ENCODE measurements at places on chromosomes 5 and 9.

DNA sequence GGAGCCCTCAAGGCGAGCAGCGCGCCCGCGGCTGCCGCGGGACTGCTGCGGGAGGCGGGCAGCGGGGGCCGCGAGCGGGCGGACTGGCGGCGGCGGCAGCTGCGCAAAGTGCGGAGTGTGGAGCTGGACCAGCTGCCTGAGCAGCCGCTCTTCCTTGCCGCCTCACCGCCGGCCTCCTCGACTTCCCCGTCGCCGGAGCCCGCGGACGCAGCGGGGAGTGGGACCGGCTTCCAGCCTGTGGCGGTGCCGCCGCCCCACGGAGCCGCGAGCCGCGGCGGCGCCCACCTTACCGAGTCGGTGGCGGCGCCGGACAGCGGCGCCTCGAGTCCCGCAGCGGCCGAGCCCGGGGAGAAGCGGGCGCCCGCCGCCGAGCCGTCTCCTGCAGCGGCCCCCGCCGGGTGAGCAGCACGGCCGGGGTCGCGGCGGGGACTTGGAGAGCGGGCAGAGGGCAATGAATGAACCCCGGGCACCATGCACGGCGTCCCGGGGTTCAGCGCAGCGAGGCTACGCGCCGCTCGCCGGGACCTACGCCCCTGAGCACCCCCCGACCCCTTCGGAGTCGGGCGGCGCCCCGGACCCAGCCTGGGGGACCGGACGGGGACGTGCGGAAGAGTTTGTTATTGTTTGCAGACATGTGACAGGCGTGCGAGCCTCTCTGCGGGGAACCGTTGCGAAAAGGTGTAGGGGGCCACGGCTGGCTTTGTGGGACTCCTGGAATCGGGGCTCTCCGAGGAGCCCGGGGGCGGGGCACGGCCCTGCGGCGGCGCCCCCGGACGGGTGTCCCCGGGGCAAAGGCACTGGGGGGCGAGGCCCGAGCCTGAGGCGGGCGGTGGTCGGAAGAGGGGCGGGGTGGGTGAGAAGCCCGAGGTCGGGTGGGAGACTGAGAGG is 553 bp downstream of the MAP3K1 start:
- DNase-seq: peak; percentile 21

GRCh38 chr5:143258559-143259253 is 144.8 kb downstream of the NR3C1 start:
- no peak for DNase-seq

DNA sequence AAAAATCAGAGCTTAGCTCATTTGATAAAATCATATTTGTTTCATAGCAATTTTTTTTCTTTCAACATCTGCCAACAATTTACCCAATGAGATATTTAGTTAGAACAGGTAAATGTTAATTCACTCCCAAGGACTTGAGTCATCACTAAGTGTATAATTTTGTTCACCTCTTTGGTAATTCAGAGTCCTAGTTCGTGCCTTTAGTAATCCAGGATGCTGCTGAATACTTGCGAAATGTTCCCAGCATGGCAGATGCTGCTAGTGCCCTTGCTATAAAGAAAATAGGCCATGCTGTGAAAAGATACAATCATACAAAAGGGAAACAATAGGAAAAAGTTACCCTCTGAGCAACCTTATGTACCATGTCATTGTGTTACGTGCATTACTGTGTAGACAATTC is 210.5 kb downstream of the CSNK1G3 start:
- DNase-seq: no peak

- DNase-seq: no peak
Observed at GRCh38 chr9:21657966-21658667, 144.3 kb upstream of the MTAP start.

DNA sequence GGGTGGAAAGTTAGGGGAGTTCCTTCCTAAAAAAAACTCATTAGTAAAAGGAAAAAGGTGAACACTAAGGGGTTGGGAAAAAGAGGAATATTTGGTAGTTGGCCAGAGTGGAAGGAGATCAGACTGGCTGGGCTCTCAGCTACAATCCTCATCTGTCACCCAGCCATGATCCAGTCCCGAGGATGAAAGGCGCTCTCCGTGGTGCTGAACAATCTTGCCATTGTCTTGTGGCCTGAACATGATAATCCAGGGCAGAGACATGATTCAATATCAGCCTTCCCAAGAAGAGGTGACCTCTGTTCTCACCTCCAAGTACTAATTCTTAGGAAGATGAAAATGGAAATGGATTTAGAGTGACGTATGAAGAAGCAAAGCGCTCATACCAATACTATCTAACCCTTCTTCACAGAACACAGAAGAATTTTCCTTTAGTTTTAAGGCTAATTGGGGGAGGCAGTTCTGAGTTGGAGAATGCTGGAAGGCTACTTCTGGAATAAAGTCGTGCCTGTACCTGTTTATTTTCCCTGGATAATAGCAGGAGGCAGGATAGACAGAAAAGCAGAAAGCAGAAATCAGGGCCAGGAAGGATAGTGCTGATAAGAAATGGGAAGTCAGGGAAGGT is 36.6 kb upstream of the MYORG start:
- no peak for DNase-seq

DNA sequence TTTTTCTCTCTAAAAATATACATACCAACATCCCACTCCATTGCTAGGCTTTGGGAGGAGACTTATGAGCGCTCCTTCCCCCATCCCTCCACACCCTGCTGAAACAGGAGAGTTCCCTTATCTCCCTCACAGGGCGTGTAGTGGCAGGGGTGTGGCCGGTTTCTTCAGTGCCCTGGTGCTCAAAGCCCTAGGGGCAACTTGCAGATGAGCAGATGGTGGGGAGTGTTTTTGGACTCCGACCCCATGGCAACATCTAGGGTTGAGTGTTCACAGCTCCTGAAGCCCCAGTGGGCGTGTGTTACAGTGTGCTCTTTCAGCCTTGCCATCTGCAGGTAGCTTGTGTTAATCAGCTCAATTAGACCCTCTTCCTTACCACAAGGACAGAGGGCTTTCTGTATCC is 409.5 kb downstream of the MAT2B start:
- DNase-seq: no peak

Measured in PC-9 (cell line).